ENCODE measurements at places on chromosomes 3 and 15. TPM values are rescaled to one million over a fixed set of nuclear protein-coding genes. Genes with fewer than 3 reads are reported as not detected.

DNA sequence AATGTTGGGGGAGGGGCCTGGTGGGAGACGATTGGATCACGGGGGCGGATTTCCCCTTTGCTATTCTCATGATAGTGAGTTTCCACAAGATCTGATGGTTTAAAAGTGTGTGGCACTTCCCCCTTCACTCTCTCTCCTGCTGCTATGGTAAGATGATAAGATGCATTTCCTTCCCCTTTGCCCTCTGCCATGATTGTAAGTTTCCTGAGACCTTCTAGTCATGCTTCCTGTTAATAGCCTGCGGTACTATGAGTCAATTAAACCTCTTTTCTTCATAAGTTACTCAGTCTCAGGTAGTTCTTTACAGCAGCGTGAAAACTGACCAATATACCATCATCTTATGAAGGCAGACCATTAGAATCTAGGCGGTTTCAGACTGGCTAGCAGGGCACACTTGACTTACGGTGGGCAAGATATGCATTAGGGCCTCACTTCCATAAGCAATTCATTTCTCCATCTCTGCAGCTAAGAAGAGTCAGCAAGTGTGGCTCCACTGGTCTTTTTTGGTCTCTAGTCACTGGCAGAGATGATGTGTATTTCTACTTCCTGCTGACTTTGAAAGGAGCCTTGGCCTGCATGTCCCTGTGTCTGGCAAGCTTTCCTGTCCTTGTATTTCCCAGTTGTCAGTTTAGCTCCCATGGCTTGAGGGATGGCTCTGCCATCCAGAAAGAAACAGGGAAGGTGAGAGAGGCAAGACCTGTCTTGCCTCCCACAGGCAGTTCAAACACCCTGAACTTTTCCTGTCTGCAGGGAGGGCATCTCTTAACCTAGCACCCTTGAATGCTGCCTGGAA lies 109.0 kb upstream of the ADAMTS9 start:
- no peaks in the 10 kb centered on the region for H3K36me3 ChIP-seq
- H3K4me3 ChIP-seq, result no peak overlapping the region
- H3K4me1 ChIP-seq, result no peaks in the 10 kb centered on the region
- no peak overlapping the region for H3K27ac ChIP-seq
- H3K27me3 ChIP-seq, result no peaks in the 10 kb centered on the region
- no peak for DNase-seq

DNA sequence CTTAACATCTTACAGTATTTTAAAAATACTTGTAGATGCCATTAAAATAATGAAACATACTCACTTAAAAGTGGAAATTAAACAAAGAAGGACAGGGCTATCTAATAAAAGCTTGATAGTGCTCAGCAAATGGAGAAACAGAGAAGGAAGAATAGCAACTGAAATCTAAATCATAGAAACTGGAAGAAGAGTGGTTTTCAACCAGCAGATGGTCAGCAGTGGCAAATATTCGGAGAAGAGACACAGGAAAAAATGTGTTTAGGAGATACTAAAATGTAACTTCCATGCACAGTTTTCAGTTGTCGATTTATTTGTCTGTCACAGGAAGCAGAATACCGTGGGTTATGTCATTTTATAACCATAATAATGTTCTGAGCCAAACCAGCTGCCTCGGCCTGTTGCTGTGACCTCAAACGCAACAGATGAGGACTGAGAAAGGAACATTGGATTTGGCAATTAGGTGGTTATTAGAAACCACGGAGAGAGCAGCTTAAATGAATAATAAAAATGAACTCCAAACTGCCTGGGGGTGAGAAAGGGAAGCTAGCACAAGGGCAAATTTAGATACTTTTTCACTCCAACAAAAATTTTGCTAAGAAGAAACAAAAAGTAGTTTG lies 246.6 kb upstream of the KCNMB2 start:
- no peaks in the 10 kb centered on the region for H3K4me1 ChIP-seq
- no peak overlapping the region for H3K4me3 ChIP-seq
- no peaks in the 10 kb centered on the region for H3K27me3 ChIP-seq
- H3K36me3 ChIP-seq, result peaks cover 2% of the 10 kb centered on the region
- no peak for DNase-seq
- no peak overlapping the region for H3K27ac ChIP-seq

GRCh38 chr15:100097342-100098127 lies 244.2 kb downstream of the ADAMTS17 start:
- no peak for DNase-seq
- H3K27me3 ChIP-seq, result no peaks in the 10 kb centered on the region
- H3K4me1 ChIP-seq, result peaks cover 11% of the 10 kb centered on the region

DNA sequence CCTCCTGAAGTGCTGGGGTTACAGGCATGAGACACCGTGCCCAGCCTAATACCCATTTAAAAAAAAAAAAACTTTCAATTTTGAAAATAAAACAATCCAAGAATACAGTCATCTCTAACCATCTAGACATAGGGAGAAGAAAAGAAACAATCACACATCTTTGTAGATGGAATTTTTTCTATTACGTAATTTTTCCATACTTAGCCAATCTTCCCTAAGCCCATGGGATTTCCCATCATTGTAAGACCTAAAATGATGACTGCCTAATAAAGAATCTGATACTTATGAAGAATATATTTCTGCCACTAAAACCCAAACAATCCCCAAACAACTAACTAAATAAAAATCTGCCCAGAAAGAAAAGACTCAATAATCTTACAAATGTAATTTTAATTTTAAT lies 88.7 kb downstream of the CBLB start:
- H3K27ac ChIP-seq, result no peak overlapping the region
- H3K36me3 ChIP-seq, result peaks cover 11% of the 10 kb centered on the region
- peaks cover 66% of the 10 kb centered on the region for H3K4me1 ChIP-seq

GRCh38 chr3:195696632-195697278 lies 24.0 kb upstream of the MUC20 start:
- H3K4me3 ChIP-seq, result no peak overlapping the region
- peaks cover 9% of the 10 kb centered on the region for H3K36me3 ChIP-seq
- peaks cover 24% of the 10 kb centered on the region for H3K4me1 ChIP-seq
- no peak overlapping the region for H3K27ac ChIP-seq
- DNase-seq, result no peak

DNA sequence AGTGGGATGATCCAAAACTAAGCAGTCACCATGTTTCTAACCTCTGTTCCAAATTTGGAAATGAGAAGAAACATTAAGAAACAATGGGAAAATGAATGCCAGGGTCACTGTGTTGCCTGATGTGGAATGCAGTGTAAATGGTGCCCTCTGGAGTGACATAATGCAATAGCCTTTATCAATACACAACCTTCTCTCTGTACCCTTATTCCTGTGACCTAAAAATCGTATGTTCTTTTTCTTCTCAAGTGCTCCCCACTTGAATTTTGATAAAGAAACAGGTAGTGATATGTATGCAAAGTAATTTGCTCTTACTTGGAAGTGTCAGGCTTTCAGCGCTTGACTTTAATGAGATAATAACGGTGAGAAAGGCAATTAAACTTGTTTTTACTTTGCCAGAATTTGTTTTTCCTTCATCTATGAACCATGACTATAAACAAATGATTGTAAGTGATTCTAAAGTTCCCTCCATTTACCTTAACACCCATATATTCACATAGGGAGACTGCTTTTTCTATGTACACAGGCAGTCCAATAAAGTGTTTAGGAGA lies 145.8 kb upstream of the THRB start:
- H3K4me3 ChIP-seq, result no peak overlapping the region
- no peak overlapping the region for H3K27ac ChIP-seq
- H3K36me3 ChIP-seq, result no peaks in the 10 kb centered on the region
- H3K27me3 ChIP-seq, result no peaks in the 10 kb centered on the region
- DNase-seq, result no peak

- no peaks in the 10 kb centered on the region for H3K36me3 ChIP-seq
- H3K27ac ChIP-seq, result no peak overlapping the region
- H3K4me1 ChIP-seq, result no peaks in the 10 kb centered on the region
- DNase-seq, result no peak
- H3K27me3 ChIP-seq, result no peaks in the 10 kb centered on the region
- H3K4me3 ChIP-seq, result no peak overlapping the region
Observed at GRCh38 chr15:36178303-36178633, 401.2 kb upstream of the CDIN1 start.

- H3K27me3 ChIP-seq, result peaks cover 15% of the 10 kb centered on the region
- no peaks in the 10 kb centered on the region for H3K36me3 ChIP-seq
- H3K27ac ChIP-seq, result no peak overlapping the region
- no peak for DNase-seq
- no peaks in the 10 kb centered on the region for H3K4me1 ChIP-seq
Observed at GRCh38 chr15:81752974-81753373, 292.8 kb downstream of the MEX3B start.

DNA sequence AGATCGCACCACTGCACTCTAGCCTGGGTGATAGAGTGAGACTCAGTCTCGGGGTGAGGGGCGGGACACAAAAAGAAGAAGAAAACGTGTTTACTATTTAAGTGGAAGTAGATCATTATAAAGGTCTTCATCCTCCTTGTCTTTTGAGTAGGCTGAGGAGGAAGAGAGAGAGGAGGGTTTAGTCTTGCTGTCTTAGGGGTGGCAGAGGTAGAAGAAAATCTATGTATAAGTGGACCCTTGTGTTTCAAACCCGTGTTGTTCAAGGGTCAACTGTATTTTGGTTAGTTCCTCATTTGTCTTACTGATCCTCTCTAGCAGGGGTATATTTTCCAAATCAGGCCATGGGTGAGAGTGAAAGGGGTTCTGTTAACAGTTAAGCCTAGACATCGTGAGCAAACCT lies 40.1 kb downstream of the TRIM71 start:
- H3K4me1 ChIP-seq, result no peaks in the 10 kb centered on the region
- no peak overlapping the region for H3K4me3 ChIP-seq
- H3K27me3 ChIP-seq, result peaks cover 13% of the 10 kb centered on the region
- DNase-seq, result no peak

DNA sequence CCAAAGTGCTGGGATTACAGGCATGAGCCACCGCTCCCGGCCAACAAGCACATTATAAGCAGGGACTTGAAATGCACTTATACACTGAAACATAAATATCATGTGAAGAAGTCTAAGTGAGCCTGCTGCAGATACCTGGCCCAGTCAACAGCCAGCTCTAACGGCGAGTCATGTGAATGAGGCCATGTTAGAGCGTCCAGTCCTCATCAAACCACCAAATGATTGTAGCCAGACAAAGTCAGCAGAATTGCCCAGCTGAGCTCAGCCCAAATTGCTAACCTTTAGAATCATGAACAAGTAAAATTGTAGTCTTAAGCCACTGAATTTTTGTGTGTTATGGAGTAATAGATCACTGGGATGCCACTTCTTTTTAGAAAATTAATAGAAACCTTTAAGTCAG lies 37.8 kb upstream of the UACA start:
- H3K27me3 ChIP-seq, result no peaks in the 10 kb centered on the region
- no peak overlapping the region for H3K27ac ChIP-seq
- H3K4me1 ChIP-seq, result no peaks in the 10 kb centered on the region
- no peaks in the 10 kb centered on the region for H3K36me3 ChIP-seq

DNA sequence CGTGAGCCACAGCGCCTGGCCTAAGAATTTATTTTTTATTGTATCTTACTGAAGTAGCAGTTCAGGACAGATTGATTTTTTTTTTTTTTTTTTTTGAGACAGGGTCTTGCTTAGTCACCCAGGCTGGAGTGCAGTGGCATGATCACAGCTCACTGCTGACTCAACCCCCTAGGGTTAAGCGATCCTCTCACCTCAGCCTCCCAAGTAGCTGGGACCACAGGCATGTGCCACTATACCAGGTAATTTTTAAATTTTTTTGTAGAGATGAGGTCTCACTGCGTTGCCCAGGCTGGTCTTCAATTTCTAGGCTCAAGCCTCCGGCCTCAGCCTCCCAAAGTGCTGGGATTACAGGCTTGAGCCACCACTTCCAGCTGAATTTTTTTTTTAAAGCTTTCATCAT lies 99.8 kb upstream of the HERC1 start:
- no peaks in the 10 kb centered on the region for H3K36me3 ChIP-seq
- DNase-seq, result no peak
- H3K27ac ChIP-seq, result no peak overlapping the region
- H3K27me3 ChIP-seq, result no peaks in the 10 kb centered on the region

- H3K4me1 ChIP-seq, result no peaks in the 10 kb centered on the region
- DNase-seq, result no peak
- peaks cover 38% of the 10 kb centered on the region for H3K27me3 ChIP-seq
- no peaks in the 10 kb centered on the region for H3K36me3 ChIP-seq
Observed at GRCh38 chr3:98918586-98918985, 17.1 kb upstream of the DCBLD2 start.

XCR1 gene
- total RNA-seq, result not detected

MTMR10 gene
- 24.3 TPM for total RNA-seq
